ENCODE measurements at places on chromosomes 11 and 22. TPM values are rescaled to one million over a fixed set of nuclear protein-coding genes. Genes with fewer than 3 reads are reported as not detected.

The GALNT18 gene
- total RNA-seq, result 12.6 TPM

The PPP6R3 gene
- 81.3 TPM for total RNA-seq

The ANO5 gene
- total RNA-seq, result 1.2 TPM

The DMC1 gene
- 0.22 TPM for total RNA-seq

- no peak for DNase-seq
Measured at GRCh38 chr11:116644941-116645305, 127.9 kb downstream of the BUD13 start.

DNA sequence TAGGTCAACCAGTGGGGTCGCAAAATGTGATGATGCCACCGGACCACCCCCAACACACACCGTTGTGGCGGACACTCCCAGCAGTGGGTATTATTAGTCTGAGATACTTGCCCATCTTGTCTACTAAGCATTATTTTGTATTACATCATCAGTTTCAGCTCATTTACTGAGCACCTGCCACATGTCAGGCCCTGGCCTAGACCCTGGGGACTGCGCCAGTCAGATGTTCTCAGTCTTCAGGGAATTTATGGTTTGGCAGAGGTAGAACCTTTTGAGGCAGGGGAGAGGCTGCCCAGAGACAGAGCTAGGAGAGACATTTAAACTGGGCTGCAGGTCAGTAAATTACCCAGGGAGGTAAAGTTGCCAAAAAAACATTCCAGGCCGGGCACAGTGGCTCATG, 43.1 kb upstream of the GCAT start:
- DNase-seq, result no peak

DNA sequence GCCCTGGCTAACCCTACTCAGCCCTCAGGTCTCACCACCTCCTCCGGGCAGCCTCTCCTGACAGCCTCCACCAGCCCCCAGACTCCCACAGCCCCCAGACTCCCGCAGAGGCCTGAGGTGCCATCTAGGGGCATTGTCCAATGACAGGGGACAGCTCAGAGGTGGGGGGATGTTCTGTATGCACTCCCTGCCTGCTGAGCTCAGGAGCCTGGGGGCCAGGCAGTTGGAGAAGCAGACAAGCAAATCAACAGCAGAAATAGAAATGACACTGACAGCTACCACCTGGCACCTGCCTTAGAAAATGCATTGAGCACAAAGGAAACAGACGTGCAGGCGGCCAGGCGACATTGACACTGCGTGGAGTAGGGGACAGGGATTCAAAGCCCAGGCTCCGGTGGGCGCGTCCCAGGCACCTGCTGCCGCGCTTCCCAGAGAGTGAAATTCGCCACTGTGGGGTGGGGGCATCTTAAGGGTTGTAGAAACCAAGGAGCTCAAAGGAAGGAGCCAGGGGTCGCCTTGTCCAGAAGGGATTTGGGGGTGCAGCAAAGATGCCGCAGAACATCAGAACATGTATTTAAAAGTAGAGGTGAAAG, 22.5 kb upstream of the WNT7B start:
- DNase-seq, result no peak

DNA sequence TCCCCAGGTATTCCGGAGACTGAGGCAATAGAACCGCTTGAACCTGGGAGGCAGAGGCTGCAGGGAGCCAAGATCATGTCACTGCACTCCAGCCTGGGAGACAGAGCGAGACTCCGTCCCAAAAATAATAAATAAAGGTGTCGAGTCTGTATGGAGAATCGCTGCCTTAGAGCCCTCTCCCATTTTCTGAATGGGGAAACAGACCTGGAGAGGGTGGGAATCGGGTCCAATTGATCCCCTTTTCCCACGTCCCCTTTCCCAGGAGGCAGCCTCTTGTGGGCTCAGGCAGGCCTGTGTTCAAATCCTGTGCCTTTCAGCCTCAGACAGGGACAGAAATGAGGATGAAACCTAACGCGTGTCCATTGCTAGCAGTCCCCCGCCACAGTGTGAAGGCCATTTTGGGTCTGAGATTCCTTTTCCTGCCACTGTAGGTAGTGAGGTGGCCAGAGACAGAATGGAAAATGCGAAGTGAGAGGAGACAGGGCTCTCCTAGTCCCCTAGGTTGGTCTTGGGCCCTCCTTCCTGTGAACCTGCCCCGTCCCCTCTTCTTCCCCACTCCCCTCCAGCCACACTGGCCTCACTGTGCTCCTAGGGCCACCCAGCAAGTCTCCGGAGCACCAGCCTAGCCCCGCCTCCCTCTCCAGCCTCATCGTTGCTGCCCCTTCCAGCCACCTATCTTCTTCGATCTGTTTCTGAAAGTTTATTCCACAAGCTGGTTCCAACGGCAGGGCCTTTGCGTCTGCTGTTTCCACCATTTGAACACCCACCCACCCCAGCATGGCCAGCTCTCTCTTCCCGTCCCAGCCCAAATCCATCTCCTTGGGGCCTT, 2.7 kb upstream of the POLDIP3 start:
- no peak for DNase-seq

DNA sequence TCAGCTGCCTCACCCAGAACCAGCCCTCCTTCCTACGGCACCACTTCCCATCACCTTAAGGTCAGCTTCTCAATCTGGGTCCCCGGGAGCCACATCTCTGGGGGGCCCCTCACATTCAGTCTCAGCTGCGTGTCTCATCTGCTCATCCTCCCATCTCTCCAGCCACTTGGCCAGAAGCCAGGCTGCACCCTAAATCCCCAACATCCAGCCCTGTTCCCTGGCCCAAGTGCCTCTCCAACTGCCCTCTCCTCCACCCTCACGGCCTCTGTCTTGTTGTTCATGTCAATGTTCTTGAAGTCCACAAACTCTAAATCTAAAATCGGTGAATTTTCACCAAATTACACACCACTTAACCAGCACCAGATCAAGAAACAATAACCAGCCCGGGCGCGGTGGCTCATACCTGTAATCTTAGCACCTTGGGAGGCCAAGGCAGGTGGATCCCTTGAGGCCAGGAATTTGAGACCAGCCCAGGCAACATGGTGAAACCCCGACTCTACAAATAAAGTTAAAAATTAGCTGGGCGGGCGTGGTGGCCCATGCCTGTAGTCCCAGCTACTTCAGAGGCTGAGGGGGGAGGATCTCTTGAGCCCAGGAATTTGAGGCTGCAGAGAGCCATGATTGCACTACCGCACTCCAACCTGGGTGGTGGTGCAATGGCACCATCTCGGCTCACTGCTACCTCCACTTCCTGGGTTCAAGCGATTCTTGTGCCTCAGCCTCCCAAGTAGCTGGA, 33.7 kb downstream of the A4GALT start:
- no peak for DNase-seq

DNA sequence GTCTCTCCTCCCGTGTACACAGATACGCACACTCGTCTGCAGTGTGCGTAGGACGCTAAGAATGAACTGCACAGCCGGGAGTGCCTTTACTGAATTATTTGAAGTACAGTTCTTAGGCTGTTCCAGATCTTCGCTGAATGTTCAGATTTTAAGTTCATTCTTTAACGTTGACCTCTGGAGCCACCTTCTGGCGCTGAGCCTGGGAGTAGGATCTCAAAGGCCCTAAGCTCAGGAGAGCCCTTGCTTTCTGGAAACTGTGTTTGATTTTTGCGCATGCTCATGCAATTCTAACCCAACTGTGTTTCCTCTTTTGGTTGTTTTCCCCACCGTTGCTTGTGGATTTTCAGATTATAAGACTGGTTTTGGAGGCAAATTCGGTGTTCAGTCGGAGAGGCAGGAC, 22.8 kb downstream of the CTTN start:
- DNase-seq, result no peak

DNA sequence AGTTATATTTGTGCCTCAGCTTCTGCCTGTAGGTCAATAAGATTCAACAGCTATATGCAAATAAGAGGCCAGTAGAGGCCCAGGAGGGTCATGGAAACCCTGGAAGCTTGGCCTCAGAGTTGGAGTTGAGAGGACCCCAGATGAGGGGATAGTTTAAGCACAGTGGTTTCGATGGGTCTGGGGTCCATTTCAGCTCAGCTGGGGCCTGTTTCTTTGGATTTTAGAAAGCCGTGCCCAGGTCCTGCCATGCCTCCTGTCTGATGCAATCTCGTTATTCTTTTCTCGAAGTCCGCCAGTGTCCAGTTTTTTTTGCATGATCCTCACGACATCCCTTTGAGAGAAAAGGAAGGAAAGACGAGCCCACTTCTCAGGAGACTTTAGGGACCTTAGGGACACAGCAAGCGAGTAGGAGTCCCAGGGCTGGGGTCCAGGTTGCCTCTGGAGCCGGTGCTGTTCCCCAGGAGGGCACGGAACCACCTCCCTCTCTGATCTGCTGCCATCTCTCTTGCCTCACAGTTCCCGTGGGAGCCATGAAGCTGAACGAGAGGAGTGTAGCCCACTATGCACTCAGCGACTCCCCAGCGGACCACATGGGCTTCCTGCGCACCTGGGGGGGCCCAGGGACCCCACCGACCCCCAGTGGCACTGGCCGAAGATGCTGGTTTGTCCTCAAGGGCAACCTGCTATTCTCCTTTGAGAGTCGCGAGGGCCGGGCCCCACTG, 2.6 kb upstream of the SMDT1 start:
- DNase-seq, result peak; percentile 53

DNA sequence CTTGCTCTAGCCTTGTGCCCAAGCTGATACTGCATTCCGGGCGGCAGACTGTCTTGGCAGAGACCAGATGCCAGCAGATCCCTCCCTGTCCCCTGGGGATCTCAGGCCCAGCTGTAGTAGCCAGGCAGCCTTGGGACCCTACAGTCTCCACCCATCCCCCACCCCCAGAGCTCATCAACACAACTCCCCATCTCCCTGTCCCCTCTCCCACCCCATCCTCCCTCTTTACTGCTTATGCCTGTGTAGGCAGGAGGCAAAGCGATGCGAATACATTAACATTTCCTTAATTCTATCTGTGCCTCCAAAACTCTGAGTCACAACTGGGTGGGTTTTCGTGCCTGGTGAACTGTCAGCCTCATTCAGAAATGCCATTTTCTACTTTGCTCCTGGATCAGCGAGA, 547.6 kb downstream of the BUD13 start:
- no peak for DNase-seq

DNA sequence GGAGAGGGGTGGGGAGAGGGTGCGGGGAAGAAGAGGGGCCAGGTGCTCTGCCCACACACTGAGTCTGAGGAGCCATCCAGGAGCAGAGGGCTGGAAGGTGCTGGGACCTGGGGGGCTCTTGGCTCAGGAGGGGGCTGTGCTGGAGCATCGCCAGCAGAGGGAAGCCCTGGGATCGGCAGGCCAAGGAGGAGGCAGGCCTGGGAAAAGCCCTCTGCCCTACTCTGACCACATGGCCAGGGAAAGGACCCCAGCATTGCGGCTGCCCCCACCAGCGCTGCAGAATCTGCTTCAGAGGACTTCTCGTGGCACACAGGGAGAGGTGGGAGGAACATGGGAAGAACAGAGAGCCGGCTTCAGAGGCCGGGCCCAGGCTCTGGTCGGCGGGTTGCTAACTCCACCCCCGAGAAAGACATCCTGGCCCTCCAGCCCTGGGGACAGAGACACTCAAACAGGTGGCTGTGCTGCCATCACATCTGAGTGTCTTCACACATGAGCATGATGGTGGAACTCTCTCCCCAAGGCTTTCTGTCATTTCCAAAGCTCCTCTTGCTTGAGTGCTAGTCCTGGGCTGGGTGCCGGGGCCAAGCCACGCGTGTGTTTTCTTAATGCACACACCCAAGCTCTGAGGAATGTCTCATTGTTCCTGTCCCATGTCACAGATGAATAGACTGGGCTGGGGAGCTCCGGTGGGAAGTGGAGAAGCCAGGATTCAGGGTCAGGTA, 1378.0 kb downstream of the BRD1 start:
- DNase-seq, result no peak

- DNase-seq, result no peak
Measured at GRCh38 chr11:6356503-6357055, 33.7 kb upstream of the SMPD1 start.

GRCh38 chr11:77705876-77706579, 68.4 kb upstream of the CLNS1A start:
- no peak for DNase-seq

DNA sequence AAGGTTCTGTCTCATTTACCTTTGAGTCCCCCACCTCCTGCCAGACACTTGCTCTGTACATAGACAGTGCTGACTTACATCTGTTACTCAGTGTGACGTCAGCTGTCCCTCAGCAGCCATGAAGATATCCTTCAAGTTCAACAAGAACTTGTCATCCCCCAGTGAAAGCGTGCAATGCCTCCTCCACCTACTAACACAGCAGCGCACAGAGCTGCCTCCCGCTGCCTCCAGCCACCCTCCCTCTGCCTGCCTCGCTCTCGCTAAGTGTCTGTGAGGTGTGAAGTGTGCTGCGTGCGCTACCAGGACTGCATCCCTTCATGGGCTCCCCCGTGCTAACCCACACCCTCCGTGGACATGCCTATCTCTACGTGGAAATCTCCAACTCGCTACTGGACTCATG, 621.4 kb downstream of the BRD1 start:
- peak; percentile 88 for DNase-seq

DNA sequence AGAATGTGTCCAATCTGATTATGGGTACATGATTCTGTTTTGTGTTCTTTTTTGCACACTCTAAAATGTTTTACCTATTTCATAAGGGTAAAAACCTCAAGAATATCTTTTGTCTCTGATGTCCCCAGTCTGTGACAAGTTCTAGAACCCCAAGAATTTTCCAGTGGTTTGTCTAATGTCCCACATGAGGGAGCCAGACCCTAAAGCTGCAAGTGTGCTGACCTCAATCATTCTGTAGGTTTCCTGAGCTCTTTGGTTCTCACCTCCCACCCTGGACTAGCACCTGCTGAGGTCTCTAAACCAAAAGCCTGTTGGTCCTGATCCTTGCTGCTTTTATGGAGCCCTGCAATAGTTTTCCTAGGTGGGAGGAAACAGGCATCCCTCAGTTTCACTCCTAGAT, 149.8 kb upstream of the MPPED2 start:
- DNase-seq, result no peak

- no peak for DNase-seq
Measured at GRCh38 chr11:132643239-132643638, 889.1 kb downstream of the OPCML start.

GRCh38 chr11:99069856-99070444, 49.2 kb downstream of the CNTN5 start:
- DNase-seq, result no peak

DNA sequence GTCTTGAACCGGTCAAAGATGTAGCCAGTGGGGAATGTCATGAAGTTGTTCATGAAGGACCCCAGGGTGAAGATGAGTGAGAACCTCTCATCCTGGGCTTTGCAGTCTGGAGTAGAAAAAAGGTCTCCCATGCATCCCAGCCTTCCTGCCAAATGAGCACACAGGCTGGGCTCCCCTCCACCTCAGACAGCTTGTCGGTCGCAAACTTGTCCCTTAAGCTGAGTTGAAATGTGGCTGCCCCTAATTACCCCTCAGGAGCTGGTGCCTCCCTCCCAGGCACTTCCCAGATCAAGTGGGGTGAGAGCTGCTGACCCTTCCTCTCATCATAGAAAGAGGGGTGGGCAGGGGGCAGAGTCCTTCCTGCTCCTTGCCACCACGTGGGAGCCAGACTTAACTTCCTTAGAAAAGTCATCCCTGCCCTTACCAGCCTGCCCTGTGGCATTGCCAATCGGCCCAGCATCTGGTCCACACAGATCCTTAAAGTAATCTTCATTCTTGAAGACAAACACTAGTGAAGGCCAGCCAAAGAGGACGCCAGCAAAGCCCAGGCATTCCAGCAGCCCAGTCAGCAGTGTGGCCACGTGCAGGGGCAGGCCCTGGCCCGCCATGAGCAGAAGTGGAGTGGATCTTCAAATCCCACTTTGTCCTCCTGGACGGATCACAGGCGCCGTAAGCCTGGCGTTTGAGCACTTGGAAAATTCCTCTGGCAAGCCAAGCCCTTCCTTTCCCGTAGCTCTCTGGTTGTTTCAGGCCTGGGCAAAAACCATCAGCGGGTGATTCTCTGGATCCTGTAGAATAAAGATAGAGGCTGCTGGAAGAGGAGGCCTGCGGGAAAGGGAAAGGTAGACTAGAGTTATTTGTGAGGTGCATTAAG, 1.1 kb downstream of the SLC43A3 start:
- no peak for DNase-seq

- DNase-seq, result no peak
Measured at GRCh38 chr22:27843441-27843840, 41.9 kb upstream of the MN1 start.
